Stimulated activated CD8-positive, alpha-beta memory T cell treated with anti-CD3 and anti-CD28 coated beads, Interleukin-15, amount 100 ng/mL, for 48 hours (primary cell): ENCODE measurements at places on chromosomes 3 and 15.

- no peak for DNase-seq
These were observed 367.3 kb downstream of the NAALADL2 start for GRCh38 chr3:175226444-175226843.

GRCh38 chr3:174362556-174362955 is 496.6 kb upstream of the NAALADL2 start:
- DNase-seq = no peak

DNA sequence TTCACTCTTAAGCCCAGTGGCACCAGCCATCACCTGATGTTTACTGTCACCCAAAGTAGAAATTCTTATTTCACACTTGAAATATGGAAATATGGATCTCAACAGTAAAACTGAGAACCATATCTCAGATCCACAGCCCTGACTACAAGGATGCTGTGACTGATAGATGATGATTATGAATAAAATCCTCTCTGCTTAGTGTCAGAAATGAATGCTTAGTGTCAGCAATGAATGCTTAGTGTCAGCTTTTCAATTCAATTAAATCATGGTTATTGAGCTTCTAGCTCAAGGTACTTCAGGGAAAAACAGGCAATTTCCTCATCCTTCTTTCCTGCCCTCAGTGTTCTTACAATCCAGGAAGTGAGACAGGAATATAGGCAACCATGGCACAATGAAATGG is 392.3 kb downstream of the LSAMP start:
- DNase-seq = no peak

DNA sequence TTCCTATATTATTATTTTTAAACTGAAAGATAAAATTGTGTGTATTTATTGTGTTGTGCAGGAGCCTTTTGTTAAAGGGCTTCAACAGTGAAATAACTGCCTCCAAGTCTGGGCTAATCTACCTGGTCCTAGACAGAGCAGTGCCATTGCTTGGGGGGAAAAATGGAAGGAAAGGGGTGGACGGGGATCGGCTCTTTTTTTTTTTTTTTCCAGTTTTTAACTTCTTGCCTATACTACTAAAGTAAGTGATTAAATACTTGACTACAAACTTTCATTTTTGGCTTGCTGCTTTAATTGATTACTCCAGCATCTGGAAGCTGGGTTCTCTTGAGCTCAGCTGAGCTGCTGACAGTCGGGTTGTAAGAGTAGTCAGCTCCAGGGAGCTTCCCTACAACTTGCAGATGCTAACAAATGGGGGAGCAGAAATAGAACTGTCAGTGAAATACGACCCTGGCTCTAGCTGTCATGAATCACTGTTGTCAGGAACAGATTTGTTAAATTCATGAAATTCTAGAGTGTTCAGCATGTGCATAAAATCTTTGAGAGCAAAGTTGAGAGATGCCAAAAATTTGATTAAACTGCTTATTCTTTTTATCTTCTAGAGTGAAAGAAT is 276.7 kb downstream of the ROBO1 start:
- no peak for DNase-seq

- no peak for DNase-seq
These were observed 40.5 kb downstream of the TGM4 start for GRCh38 chr3:44914936-44915335.

DNA sequence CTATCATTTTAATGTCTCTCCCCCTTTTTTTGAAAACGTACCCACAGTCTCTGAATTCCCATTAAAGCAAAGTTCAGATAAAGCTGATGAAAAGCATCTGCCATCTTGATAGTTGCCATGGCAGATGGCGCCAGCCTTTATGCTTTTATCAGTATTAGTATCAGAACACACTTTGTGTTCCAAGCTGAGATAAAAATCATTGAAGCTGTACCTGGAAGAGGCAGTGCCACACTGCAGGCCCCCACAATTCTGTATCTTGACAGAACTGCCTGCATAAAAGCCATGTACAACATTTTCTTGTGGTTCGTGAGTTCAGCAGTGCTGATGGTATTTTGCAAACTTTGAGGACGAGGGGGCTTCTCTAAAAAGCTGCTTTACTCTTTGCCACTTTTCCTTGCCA is 311.7 kb downstream of the SATB1 start:
- no peak for DNase-seq

DNA sequence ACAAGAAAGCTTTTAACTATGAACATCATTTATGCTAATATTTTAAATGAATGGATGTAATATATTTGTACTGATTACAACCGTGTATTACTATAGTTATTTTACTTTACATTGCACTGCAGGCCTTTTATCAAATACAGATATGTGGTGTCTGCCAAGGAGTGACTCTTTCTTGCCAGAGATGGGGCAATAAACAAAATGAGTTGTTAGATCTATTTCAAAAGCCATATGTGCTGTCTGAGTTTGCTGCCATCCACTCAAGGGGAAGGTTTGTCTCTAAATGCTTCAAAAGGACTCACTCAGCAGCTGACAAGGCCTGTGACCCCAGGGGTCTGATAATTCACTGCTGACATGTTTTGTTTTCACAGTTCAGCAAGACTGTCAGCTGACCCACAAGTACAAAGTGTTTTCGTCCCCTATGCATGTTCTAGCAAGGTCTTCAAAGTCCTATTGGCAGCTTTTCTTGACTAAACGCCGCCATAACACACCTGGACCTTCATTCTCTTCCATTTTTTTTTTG is 41.3 kb upstream of the ZBED2 start:
- no peak for DNase-seq

DNA sequence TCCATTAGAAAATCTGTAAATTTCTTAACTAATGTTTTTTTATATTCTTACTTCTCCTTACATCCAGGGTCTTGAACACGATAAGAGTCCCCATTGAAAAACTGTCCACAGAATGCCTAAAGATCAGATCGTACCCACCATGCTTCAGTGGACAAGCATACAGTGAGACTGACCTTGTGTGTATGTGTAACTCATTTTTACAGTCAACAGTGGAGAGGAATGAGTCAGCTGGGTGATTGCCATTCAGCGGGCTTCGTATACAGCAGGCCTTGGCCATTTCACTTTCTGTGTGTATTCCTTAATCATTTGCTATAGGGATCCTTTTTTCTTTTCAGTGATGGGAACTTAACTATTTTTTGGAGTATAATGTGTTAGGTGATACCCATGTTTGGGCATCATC is 10.6 kb downstream of the PARP14 start:
- DNase-seq = no peak

- DNase-seq = no peak
These were observed 244.7 kb upstream of the ONECUT1 start for GRCh38 chr15:53034767-53035245.
